ENCODE measurements at places on chromosomes 6 and 20.

DNA sequence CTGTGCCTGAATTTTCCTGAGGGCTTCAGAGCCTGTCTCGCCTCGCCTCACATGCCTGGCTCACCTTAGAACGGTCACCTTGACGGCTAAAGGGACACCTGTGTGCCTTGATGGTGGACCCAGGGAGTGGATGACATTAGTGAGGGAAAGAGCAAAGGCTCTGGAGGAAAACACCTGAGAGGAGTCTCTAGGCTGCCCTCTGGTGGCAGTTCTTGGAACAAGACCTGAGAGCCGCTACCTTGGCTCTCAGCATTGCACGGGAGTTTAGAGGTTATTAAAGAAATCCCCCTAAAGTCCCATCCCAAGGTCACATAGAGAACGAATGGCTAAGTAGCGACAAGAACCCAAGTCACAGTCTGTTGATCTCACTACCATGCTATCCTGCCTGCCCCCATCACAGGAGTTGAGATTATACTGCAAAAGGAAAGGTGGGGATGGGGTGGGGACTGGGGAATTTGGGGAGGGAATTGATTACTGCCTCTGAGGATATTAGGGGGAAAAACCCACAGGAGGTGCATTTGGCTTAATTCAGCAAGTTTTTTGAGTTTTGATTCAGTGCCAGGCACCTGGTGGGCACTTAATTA, 7.9 kb upstream of the CDSN start:
- DNase-seq, result peak; percentile 78

- DNase-seq, result peak; percentile 53
Observed at GRCh38 chr6:163745536-163746400, 331.2 kb downstream of the QKI start.

DNA sequence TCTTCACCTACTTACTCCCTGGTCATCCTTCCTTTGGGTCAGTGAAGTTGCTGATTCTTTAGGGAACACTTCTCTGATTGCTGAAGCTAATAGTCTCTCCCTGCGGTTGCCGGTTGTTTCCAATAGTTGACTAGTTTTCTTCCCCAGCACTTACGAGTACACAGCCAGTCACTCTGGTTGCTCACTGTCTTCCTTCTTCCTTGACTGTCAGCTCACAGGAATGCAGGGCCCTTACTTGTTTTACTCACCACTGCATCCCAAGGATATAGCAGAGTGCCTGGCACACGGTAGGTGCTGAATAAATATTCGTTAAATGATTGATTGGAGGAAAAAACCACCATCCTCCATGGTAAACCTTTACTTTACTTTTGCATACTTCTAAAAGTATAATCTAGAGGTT, 345.0 kb downstream of the QKI start:
- no peak for DNase-seq

- DNase-seq, result no peak
Observed at GRCh38 chr6:53630533-53631226, 34.9 kb downstream of the KLHL31 start.

DNA sequence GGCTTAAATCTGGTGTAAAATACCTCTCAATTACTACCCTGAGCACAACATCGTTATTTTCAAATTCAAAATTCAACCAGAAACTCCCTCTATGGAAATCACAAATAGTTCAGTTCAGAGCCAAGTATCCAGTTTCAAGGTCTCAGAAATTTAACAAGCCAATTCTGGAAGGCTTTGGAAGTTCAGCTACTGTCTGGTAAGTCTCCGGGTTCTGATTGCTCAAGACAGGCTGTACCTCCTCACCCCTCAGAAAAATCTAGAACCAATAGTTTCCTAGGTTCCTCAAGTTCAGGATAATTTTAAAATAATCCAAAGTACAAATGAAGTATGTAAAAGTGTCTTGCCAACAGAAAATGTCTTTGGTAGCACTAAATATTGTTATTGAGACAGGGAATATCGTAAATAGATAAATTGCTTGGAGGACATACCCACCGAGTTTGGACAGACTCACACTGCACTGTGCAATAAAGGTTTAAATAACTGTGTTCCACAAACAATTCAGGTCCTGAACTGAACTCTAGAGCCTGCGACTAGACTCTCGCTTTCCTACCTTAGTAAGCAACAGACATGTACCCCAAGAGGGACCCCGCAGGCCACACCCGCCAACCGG, 729 bp downstream of the ATG5 start:
- DNase-seq, result no peak

GRCh38 chr20:25006431-25007167, 14.0 kb upstream of the APMAP start:
- no peak for DNase-seq

DNA sequence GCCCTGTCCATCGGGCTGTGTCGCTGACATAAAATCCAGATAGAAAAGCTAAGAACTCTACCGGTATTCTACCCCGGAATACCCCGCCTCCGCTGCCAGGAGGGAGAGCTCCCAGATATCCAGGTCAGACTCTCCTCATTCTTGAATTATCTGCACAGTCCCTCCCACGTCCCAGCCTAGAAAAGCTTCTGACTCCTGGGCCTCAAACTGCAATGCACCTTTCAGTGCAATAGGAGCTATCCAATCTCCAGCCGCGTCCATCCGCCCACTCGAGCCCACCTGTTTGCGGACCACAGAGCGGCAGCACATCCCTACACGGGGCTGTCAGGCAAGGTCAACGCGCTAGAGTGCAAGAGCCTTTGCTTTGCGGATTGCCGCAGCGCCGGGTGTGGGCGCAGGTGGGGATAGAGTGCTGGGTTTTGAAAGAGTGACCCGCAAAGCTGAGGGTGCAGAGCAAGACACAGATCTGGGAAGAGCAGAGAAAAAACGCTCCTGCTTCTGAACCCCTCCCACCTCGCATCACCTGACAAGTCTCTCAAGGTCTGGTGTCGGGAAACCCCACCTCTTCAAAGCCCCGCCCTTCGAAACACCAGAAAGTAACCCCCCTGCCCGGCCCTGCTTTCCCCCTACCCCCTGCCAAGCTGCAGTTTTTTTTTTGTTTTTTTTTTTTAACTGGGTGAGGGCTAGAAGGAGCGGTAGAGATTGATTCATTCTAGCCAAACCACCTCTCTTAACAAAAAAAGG, 1.3 kb downstream of the TAPBP start:
- DNase-seq, result peak; percentile 32

DNA sequence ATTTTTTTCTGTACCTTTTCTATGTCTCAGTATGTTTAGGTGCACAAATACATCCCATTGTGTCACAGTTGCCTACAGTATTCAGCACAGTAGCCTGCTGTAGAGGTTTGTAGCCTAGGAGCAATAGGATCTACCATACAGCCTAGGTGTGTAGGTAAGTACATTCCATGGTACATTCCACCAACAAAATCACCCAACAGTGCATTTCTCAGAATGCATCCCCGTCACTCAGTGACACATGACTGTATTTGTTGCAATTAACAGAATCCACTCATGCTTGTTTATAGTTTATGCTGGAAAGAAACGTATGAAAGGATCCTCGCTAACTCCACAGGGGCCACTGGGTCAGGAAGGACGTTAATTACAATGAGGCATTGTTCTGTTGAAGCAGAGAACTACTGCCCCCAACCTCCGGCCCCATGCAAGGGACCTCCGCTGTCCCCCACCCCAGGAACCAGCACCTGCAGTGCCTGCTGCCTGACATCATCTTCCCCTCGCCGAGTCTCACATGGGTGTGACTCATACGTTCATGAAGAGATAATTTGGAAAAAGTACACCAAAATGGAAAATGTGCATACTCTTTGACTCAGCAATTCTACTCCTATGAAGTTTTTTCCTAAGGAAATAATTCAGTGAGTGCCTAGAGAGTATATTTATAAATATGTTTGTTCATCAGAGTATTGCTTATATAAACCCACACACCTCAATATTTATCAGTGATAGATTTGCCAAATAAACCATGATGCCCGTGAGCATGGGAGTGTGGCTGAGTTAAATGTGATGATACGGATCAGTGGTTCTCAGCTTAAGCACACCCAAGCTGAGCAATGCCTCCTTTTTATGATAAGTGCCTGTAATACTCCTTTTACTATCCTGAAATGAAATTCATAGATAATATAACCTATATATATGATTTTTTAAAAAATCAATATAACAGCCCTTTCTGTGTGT, 156.4 kb upstream of the ECI2 start:
- no peak for DNase-seq

GRCh38 chr6:14882394-14883026, 363.4 kb upstream of the JARID2 start:
- no peak for DNase-seq

Data from glutamatergic neuron (in vitro differentiated cells).